Caco-2 (cell line): ENCODE measurements at places on chromosomes 7 and 10. TPM values are rescaled to one million over a fixed set of nuclear protein-coding genes. Genes with fewer than 3 reads are reported as not detected.

GRCh38 chr10:46527241-46527811, 29.1 kb downstream of the GPRIN2 start:
- H3K27me3 ChIP-seq: no peaks in the 10 kb centered on the region
- peaks cover 24% of the 10 kb centered on the region for H3K4me1 ChIP-seq
- DNase-seq: no peak
- no peaks in the 10 kb centered on the region for H3K36me3 ChIP-seq
- H3K27ac ChIP-seq: no peak overlapping the region
- H3K4me3 ChIP-seq: no peak overlapping the region

GRCh38 chr7:37201003-37201875, 247.4 kb downstream of the ELMO1 start:
- H3K36me3 ChIP-seq: no peaks in the 10 kb centered on the region
- DNase-seq: peak; percentile 80
- H3K27me3 ChIP-seq: no peaks in the 10 kb centered on the region
- H3K4me1 ChIP-seq: no peaks in the 10 kb centered on the region; the same call in 1 of the 2 replicates
- H3K4me3 ChIP-seq: no peak overlapping the region
- no peak overlapping the region for H3K27ac ChIP-seq

GRCh38 chr7:144629011-144629410, 206.8 kb downstream of the TPK1 start:
- H3K36me3 ChIP-seq: no peaks in the 10 kb centered on the region; the same call in 1 of the 2 replicates
- H3K4me1 ChIP-seq: no peaks in the 10 kb centered on the region
- no peak overlapping the region for H3K27ac ChIP-seq
- H3K27me3 ChIP-seq: no peaks in the 10 kb centered on the region
- DNase-seq: no peak

- no peaks in the 10 kb centered on the region for H3K27me3 ChIP-seq
- H3K36me3 ChIP-seq: no peaks in the 10 kb centered on the region
- no peak overlapping the region for H3K27ac ChIP-seq
- peaks cover 14% of the 10 kb centered on the region; the same call in 1 of the 2 replicates for H3K4me1 ChIP-seq
- H3K4me3 ChIP-seq: no peak overlapping the region
Measured at GRCh38 chr7:1431634-1432380, 27.5 kb downstream of the MICALL2 start.

DNA sequence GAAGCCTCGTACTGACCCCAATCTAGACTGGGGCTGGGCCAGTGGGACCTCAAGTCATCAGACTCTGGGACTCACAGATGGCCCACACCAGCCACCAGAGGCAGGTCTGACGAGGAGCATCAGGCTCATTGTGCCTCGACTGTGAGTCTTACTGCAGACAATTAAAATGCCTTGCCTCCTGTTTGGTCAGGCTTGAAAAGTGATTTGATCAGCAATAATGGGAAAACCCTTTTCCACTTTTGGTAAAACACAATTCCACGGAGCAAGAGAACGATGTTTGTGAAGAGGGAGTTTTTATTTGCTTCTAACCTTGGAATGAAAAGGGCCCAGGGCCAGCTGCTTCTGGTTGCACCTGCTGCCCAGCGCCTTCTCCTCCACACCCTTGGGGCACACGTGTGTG, 43.9 kb downstream of the C10orf143 start:
- H3K4me1 ChIP-seq: no peaks in the 10 kb centered on the region
- no peak for DNase-seq
- H3K27me3 ChIP-seq: no peaks in the 10 kb centered on the region; the same call in 1 of the 2 replicates
- H3K36me3 ChIP-seq: no peaks in the 10 kb centered on the region

MDFIC gene
- total RNA-seq: 2.7 and 4.2 TPM in 2 replicates

RBP4 gene
- 255 and 258 TPM in 2 replicates for total RNA-seq

DNA sequence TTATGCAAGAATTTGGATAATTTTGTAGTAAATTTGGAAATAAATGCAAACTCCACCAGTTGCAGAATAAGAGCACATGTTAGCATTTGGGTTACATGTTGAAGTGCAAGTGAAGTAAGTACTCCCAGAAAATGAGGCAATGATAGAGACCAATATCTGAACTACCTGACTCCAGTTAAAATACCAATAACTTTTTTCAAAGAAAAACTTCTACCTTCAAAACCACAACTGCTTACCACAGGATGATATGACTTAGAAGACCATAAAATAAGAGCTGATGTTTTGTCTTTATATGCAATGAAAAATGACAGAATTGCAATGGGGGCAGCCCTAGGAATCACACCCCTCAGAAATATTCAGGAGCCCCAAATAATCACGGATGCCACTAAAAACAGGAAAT, 561.6 kb upstream of the TEX47 start:
- H3K27ac ChIP-seq: no peak overlapping the region
- H3K4me1 ChIP-seq: no peaks in the 10 kb centered on the region
- no peak for DNase-seq
- H3K4me3 ChIP-seq: no peak overlapping the region
- H3K36me3 ChIP-seq: no peaks in the 10 kb centered on the region
- no peaks in the 10 kb centered on the region for H3K27me3 ChIP-seq

TFAM gene
- 228 and 240 TPM in 2 replicates for total RNA-seq
